Tibial artery (tissue), 4 donors: ENCODE measurements at places on chromosomes 16 and 17.

DNA sequence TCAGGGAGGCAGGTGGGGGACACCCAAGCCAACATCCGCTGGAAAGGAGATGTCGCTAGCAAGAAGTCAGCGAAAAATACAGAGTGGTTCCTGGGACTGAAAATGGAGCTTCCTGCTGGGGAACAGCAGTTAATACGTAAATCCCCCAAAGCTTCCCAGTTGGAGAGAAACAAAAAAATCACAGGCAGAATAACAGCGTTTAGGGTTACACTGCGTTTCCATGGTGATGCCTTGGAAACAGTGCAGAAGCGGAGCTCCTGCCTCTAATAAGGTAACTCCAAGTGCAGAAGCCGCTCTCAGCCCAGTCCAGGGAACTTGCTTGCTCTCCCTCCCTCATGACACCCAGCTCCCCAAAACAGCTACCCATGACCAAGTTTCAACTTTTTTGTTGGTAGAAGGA lies 73.4 kb downstream of the PLD6 start:
- no peak overlapping the region for H3K4me3 ChIP-seq
- H3K36me3 ChIP-seq = peaks cover 91% of the 10 kb centered on the region
- H3K27me3 ChIP-seq = no peaks in the 10 kb centered on the region
- no peak overlapping the region for H3K27ac ChIP-seq
- no peaks in the 10 kb centered on the region for H3K4me1 ChIP-seq

- DNase-seq = no peak
- peak overlapping the region; percentile 97 for H3K27ac ChIP-seq
- H3K4me1 ChIP-seq = peaks cover 64% of the 10 kb centered on the region
- H3K4me3 ChIP-seq = no peak overlapping the region
These were observed 5.5 kb downstream of the MAP2K3 start for GRCh38 chr17:21289902-21290571.

GRCh38 chr16:70759666-70760065 lies 41.3 kb downstream of the VAC14 start:
- peaks cover 19% of the 10 kb centered on the region for H3K4me1 ChIP-seq
- peaks cover 56% of the 10 kb centered on the region for H3K36me3 ChIP-seq
- H3K27ac ChIP-seq = no peak overlapping the region
- H3K4me3 ChIP-seq = no peak overlapping the region

DNA sequence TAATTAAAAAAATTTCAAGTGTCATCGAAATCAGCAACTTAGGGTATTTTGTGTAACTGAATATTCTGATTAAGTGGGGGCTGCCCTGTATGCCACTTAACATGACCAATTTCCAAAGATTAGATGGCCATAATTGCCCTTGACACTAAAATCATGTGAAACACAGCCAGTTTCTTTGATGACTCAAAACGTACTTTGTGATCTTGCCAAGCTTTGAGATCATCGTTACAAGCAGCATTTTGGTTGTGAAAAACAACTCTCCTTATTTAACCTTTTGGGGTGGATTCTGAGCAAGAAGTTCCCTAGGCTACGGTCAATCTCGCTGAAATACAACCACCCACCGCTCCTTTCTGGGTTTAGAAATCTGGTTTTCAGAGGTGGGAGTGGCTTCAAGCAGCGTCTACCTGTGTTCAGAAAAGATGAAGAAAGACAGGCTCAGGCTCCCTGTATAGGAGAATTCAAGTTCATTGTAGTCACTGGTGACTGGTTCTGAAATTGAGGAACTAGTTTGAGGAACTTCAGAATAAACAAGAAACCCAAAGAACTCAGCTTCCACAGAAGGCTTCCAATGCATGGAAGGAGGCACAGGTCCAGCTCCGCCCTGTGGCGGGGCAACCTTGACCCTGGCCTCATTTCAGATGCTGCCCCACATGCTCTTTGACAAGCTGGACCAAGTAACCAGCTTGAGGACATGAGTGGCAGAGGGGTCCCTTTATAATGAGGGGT lies 9.4 kb downstream of the MAP3K14 start:
- peak overlapping the region; percentile 73 for H3K27ac ChIP-seq
- H3K36me3 ChIP-seq = no peaks in the 10 kb centered on the region
- H3K4me3 ChIP-seq = no peak overlapping the region
- peaks cover 52% of the 10 kb centered on the region for H3K4me1 ChIP-seq
- no peaks in the 10 kb centered on the region for H3K27me3 ChIP-seq

GRCh38 chr16:56422896-56423441 lies 2.4 kb downstream of the AMFR start:
- no peak overlapping the region for H3K27ac ChIP-seq
- H3K27me3 ChIP-seq = no peaks in the 10 kb centered on the region
- no peaks in the 10 kb centered on the region for H3K4me1 ChIP-seq
- no peaks in the 10 kb centered on the region for H3K36me3 ChIP-seq
- no peak for DNase-seq

- no peak for DNase-seq
- no peak overlapping the region for H3K4me3 ChIP-seq
- no peaks in the 10 kb centered on the region for H3K4me1 ChIP-seq
These were observed 258.4 kb downstream of the MAP2K6 start for GRCh38 chr17:69672924-69673323.

DNA sequence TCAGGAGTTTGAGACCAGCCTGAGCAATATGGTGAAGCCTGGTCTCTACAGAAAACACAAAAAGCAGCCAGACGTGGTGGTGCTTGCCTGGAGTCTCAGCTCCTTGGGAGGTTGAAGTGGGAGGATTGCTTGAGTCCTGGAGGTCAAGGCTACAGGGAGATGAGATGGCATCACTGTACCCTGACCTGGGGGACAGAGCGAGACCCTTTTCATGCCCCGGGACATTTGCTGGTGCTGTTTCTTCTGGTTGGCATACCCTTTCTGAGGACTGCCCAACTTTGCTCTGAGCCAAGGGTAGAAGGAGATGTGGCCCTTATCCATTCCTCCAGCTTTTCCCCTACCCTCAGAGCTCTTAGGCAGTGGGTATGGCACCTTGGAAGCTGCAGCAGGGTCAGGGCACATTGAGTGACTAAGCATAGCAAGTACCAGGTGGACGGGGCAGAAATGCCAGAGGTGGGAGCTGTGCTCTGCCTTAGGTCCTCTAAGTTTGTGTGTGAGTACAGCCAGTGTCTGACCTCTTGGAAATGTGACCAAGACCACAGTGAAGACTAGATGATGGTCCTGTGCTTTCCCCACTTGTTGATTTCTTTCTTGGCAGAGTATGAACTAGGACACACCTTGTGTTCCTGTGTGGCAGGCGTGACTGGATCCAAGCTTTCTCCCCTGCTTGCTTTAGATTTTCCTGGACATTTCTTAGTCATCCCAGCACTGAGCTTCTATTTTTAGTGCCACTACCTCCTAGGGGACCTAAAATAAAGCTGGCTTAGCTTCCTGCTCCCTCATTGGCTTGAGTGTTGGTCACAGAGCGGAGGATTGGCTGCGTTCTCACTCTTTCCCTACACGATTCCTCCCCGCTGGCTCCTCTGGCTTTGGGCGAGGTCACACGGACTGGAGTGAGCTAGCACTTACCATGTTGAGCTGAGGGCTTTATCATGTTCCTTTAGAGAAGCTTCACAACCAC lies 9.9 kb upstream of the EDC4 start:
- no peaks in the 10 kb centered on the region for H3K27me3 ChIP-seq
- peak; percentile 95 for DNase-seq
- no peak overlapping the region for H3K4me3 ChIP-seq
- H3K27ac ChIP-seq = peak overlapping the region; percentile 83

DNA sequence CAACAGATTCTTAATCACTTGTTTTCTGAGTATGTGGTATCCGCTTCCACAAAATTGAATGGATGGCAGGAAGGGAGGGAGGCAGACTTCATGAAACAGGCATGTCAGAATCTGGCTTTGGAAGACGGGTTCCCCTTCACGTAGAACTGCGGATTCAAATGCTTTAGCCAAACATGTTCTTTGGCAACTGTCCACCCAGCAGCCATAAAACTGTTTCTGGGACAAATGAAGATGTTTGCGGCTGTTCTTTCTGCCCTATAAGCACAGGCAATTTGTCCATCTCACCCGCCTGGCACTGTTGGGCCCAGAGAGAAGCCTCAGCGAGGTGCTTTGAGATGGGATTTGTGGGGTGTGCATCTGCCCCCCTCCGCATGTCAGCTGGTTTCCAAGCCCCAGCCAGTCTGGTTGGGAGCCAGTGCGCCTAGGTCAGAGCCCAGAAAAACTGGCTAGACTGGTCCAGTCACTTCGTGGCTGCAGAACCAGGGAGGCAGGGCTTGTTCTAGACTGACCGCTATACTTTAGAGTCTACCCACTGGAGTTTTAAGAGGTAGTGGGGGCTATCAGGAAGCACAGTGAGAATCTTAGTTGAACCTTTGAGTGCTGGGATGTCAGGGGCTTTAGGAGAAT lies 6.3 kb downstream of the CRHR1 start:
- no peaks in the 10 kb centered on the region for H3K4me1 ChIP-seq
- H3K27ac ChIP-seq = no peak overlapping the region
- no peak overlapping the region for H3K4me3 ChIP-seq
- H3K27me3 ChIP-seq = peaks cover 88% of the 10 kb centered on the region

DNA sequence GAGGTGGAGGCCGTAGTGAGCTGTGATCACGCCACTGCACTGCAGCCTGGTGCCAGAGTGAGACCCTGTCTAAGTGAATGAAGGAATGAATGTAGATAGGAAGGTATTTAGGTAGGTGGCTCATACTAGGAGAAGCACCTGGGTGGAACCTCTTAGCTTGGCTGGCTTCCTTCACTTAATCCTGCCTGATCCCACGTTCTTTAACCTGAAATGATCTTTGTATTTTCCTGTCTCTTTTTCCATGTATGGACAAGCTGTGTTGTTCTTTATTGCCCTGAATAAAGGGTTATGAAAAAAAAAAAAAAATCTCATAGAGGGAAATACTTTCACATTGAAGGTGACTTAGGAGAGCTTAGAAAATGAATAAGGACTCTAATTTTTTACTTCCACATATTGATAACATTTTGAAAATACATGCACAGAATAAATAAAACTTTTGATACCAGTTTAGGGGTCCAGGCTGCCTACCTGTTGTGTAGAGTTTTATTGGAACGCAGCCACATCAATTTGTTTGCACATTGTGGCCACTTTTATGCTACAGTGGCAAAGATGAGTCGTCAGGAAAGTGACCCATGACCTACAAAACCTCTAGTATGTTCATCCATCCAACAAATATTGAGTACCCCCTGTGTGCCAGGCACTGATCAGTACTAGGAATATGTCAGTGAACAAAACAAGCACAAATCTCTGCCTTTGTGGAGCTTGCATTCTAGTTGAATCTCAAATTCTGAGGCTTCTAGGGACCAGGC lies 44.6 kb downstream of the VPS35L start:
- H3K27me3 ChIP-seq = no peaks in the 10 kb centered on the region
- H3K4me3 ChIP-seq = no peak overlapping the region

DNA sequence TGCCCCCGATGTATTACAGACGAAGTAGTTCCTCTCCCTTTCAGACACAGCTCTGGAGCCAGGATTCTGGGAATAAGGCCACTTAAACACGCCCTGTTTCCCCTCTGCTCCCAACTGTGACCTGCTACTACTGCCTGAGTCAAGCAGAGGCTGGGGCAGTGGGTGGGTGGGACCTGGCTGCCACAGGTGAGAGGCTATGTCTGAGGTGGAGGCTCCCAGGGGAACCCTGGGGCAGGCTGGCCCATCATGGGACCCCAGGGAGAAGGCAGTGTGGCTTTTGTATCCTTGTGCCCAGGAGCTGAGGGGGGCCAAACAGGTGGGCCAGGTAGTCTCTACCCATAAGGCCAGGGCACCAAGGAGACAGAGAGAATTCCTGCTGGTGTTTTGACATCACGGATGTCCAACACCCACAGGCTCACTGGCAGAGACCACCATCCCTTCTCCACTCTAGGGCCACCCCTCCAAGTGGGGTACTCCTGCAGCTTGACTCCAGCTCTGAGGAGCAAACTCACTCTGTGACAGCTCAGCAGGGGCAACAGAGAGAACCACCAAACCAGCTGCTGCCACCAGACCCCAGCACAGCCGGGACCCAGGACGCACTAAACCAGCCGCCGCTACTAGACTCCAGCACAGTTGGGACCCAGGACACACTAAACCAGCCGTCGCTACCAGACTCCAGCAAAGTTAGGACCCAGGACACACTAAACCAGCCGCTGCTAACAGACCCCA lies 105.3 kb upstream of the SMURF2 start:
- no peak overlapping the region for H3K4me3 ChIP-seq
- no peaks in the 10 kb centered on the region for H3K27me3 ChIP-seq
- H3K27ac ChIP-seq = no peak overlapping the region
- H3K36me3 ChIP-seq = peaks cover 4% of the 10 kb centered on the region
- no peak for DNase-seq

GRCh38 chr17:57615836-57616757 lies 129.0 kb downstream of the CCDC182 start:
- H3K36me3 ChIP-seq = no peaks in the 10 kb centered on the region
- H3K27me3 ChIP-seq = no peaks in the 10 kb centered on the region
- H3K4me3 ChIP-seq = no peak overlapping the region
- no peak for DNase-seq
- no peaks in the 10 kb centered on the region for H3K4me1 ChIP-seq
- no peak overlapping the region for H3K27ac ChIP-seq

GRCh38 chr16:85894266-85894665 lies 4.7 kb upstream of the IRF8 start:
- DNase-seq = no peak
- H3K4me1 ChIP-seq = peaks cover 12% of the 10 kb centered on the region
- H3K4me3 ChIP-seq = no peak overlapping the region
- H3K36me3 ChIP-seq = no peaks in the 10 kb centered on the region
- no peak overlapping the region for H3K27ac ChIP-seq

GRCh38 chr16:3138823-3139426 lies 4.1 kb downstream of the ZNF213 start:
- peaks cover 17% of the 10 kb centered on the region for H3K4me1 ChIP-seq
- no peak for DNase-seq
- no peaks in the 10 kb centered on the region for H3K27me3 ChIP-seq
- H3K4me3 ChIP-seq = no peak overlapping the region
- H3K27ac ChIP-seq = no peak overlapping the region
- peaks cover 61% of the 10 kb centered on the region for H3K36me3 ChIP-seq

- H3K27me3 ChIP-seq = no peaks in the 10 kb centered on the region
- H3K36me3 ChIP-seq = no peaks in the 10 kb centered on the region
- DNase-seq = no peak
- H3K4me3 ChIP-seq = no peak overlapping the region
- no peak overlapping the region for H3K27ac ChIP-seq
- no peaks in the 10 kb centered on the region for H3K4me1 ChIP-seq
These were observed 78.0 kb upstream of the AMZ2 start for GRCh38 chr17:68169840-68170239.
